ENCODE measurements at places on chromosomes 1 and 21.

GRCh38 chr1:2382621-2383361 is 8.6 kb downstream of the MORN1 start:
- no peak for DNase-seq

DNA sequence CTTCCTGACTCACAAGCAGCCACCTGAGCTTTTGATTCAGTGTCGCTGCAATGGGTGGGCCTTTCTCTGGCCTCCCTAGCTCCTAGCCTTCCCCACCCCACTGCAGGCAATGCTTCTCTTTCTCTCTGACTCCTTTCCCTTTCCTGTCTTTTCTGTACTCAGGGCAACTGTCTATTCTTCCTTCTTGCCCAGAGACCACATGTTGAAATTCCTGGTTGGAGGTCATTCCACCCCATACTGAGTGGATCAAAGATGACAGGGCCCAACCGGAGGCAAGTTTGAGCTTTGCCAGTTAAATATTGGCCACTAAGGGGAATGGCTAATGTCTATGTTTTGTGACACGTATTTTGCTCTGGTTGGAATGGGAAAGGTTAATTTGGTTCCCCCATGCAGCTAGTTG is 65.2 kb upstream of the ARID1A start:
- DNase-seq, result no peak

- DNase-seq, result no peak
Measured at GRCh38 chr1:8702472-8702849, 115.0 kb downstream of the RERE start.

DNA sequence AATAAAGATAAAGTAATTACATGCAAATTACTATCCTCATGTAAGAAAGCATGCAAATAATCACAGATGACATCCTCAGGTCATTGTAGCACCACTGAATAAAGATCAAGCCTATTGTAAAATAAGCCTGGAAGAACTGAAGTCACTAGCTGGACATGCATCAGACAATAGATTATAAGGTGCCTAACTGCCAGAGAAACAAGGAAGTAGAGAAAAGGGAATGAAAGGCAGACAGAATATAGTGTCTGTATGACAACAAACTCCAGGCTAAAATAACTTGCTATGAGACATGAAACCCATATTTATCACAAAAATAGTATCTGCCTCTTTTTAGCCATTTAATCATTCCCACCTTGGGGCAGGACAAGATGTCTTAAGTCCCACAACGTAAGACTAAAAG is 108.7 kb downstream of the ENAH start:
- no peak for DNase-seq

DNA sequence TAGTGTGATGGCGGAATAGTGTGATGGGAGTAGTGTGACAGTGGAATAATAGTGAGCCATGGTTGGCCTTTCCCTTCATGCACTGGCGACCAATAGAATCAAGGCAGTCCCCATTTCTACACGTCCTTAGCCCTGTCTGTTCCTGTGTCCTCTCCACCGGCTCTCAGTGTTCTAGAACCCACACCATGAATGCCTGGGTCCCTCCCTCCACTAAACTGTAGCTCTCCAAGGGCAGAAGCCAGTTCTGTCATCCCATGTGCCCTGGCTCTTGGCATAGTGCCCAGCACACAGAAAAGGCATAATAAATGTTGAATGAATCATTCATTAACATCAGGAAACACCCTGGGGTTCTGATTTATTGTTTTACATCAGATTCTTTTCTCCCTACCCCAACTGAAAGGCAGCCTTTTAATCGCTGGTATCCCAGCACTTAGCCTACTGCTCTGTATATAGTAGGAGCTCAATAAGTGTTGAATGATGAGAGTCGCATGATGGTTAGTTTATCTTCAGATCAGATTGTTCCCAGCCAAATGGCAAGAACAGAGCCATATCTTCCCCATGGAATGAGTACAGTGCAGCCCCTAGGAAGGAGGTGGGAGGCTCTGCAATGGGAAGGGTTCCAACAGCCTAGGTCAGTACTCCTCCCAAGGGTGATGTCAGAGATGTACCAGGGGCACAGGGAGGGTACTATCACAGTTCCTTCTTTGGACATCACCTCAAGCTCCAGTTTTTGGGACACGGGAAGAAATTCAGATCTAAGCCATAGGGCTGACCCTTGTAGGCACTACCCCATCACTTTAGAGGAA is 325.7 kb downstream of the HHAT start:
- DNase-seq, result no peak

DNA sequence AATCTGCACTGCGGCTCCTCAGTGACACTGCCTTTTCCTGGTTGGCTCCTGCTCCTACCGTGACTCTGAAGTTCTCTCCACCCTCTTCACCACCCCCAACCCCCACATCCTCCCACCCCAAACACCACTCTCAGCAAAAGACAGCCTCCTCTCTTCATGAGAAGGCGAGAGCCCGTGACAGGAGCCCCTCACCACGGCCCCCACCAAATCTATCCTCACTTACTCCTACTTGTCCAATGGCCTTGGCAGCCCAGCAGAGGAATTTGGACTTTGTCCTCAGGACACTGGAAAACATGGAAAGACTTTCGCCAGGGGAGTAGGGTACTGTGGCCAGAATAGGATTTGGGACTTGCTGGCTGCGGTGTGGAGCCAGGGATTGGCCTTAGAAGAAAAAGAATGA is 6.9 kb downstream of the TMEM125 start:
- DNase-seq, result no peak

GRCh38 chr1:27366411-27367159 is at the start of gene MAP3K6:
Gene MAP3K6 (minus strand): TSS chr1:27366961. CDS start chr1:27366597, 364 bp downstream.
- no peak for DNase-seq

GRCh38 chr1:89047734-89048133 is 17.3 kb downstream of the GBP1 start:
- DNase-seq, result no peak

DNA sequence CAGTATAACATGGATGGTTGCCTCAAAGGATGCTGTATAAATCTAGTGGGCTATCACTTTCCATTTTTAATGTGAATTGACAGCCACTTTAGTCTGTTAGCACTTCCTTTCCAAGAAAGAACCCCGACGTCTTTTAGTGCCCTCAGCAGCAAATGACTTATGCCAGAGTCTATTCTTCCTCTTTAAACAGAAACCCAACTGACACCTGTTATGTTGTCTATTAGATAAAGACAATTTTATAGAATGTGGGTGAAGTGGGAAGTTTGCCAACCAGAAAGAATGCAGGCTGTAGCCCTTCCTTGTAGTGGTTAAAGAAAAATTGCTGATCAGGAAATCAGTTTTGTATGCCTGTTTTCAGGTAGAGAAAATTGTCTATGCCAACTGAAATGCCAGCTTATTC is 344.9 kb downstream of the ZNF326 start:
- DNase-seq, result no peak

DNA sequence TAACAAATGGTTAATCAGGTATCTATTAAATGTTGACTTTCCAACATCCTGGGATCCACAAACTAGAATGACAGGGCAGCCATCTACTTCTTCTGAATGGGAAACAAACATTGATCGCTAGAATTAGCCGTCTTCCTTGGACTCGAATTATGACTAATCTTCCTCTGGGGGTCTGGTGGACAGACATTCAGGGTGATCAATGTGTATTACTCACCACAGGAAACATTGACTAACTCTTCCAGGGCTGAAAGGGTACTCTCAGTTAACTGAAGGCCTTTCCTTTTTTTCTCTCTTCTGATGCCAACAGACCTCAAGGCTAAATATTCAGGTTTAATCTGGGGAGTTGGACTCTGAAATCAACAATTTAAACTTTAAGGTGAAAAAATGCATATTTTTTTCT is 9.5 kb downstream of the NOL9 start:
- no peak for DNase-seq

DNA sequence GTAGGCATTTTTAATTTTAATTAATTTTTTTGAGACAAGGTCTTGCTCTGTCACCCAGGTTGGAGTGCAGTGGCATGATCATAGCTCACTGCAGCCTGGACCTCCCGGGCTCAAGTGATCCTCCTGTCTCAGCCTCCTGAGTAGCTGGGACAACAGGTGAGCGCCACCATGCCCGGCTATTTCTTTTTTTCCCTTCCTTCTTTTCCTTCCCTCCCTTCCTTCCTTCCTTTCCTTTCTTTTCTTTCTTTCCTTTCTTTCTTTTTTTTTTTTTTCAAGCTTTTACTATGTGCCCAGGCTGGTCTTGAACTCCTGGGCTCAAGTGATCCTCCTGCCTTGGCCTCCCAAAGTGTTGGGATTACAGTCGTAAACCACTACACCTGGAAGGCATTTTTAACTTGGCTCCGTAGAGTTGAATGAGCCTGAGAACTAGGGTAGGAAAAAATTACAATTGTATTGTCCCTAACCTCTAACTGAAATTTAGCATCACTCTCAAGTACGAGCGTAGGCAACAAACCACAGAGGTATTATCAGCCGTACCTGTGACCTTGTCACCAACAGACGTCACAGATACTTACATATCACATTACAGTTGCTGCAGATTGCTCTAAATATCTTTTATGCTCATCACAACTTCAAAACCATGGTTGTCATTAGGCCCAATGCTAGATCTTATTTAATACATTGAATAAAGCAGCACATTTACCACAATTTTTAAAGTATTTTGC is 8.0 kb downstream of the RUNX3 start:
- no peak for DNase-seq

GRCh38 chr1:25813071-25813733 is 6.6 kb upstream of the MTFR1L start:
- no peak for DNase-seq

GRCh38 chr1:18549106-18549505 is 68.4 kb downstream of the KLHDC7A start:
- no peak for DNase-seq

DNA sequence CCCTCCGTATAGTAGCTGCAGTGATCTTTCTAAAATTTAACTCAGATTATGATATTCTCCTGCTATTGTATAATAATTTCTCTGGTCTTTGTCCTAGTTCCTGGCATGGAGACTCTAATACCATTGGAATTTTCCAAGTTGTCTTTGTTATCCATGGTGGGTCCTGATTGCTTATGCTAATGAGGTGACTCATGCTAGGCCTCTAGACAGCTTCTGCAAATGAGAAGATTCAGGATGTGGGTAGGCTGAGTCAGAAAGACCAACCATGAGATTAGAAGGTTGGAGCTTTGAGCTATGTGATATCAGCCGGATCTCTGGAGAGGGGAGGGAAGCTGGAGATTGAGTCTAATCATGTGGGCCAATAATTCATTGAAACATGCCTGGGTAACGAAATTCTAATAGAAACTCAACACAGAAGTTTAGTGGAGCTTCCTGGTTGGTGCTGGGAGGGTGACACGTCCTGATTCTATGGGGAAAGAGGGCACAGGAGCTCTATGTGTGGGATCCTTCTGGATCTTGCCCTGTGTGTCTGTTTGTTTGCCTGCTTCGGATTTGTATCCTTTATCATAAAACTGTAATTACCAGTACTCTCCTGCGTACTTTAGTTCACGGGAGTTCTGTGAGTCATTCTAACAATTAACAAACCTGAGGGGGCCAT is 73.2 kb upstream of the CNIH3 start:
- DNase-seq, result no peak

GRCh38 chr1:222616525-222616924 is 1.4 kb upstream of the MIA3 start:
- DNase-seq, result no peak

- DNase-seq, result no peak
Measured at GRCh38 chr1:190908246-190908645, 430.6 kb upstream of the BRINP3 start.

DNA sequence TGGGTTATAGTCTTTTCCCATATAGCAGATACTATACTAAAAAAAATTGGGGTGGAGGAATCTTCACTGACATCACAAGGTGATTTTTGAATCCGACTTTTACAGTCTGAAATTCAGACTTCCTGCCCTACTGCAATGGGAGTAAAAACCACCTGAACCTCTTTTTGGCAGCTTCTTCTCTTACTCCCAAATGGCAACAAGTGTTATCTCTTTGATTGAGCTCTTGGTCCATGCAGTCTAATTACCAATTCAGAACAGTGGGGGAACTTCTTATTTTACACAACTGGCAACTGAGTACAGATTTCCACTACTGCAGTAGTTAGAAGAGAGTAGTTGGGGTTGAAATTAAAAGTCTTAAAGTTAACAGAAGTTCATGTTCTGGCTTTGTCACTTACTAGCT is 62.3 kb downstream of the MACF1 start:
- DNase-seq, result no peak

- no peak for DNase-seq
Measured at GRCh38 chr1:115454837-115455511, 116.9 kb upstream of the NGF start.

GRCh38 chr21:44750675-44751025 is 39.3 kb upstream of the TSPEAR start:
- DNase-seq, result no peak

GRCh38 chr1:59718064-59718988 is 96.4 kb upstream of the HOOK1 start:
- no peak for DNase-seq

GRCh38 chr1:167987174-167987573 is 50.3 kb upstream of the MPC2 start:
- no peak for DNase-seq

DNA sequence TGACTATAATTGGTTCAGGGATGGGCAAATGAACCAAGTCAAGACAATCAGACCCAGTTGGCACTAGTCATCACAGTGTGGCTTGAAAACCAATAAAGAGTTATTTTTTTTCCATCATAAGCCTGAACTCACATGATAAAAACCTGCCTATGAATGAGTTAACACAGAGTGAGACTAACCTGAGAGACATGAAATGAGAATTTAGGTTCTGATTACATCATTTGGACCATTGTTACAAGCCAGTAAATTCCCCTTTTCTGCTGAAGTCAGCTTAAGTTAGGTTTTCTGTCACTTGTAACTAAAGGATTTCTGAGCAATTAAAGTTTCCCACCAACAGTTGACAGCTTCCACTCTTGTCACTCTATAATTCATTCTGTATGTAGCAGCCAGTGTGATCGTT is 9.6 kb upstream of the RSBN1 start:
- no peak for DNase-seq

DNA sequence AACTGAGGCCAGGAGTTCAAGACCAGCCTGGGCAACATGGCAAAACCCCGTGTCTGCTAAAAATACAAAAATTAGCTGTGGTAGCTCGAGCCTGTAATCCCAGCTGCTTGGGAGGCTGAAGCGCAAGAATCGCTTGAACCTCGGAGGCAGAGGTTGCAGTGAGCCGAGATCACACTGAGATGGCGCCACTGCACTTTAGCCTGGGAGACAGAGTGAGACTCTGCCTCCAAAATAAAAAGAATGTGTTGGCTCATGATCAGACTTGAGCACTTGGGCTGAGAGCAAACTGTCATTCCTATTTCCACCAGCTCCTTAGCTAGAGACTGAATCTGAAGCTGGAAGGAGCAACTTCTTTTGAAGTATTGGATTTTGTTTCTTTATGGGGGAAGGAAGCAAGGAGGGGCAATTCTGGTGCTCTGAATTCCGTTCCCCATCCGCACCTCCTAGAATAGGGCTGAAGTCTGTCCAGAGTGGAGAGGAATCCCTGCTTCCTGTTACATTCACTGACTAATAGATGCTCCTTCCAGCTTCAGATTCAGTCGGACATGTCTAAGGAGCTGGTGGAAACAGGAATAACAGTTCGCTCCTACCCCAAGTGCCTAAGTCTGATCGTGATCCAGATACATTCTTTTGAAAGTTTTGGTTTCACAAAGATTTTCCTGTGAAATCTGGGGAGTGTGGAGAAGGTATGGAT is 3.8 kb downstream of the ZNF672 start:
- no peak for DNase-seq

- DNase-seq, result no peak
Measured at GRCh38 chr21:42790520-42791065, 88.7 kb downstream of the WDR4 start.
